ENCODE measurements at places on chromosomes 3 and 15.

- no peak for DNase-seq
These were observed 6.4 kb upstream of the GATM start for GRCh38 chr15:45384700-45385099.

DNA sequence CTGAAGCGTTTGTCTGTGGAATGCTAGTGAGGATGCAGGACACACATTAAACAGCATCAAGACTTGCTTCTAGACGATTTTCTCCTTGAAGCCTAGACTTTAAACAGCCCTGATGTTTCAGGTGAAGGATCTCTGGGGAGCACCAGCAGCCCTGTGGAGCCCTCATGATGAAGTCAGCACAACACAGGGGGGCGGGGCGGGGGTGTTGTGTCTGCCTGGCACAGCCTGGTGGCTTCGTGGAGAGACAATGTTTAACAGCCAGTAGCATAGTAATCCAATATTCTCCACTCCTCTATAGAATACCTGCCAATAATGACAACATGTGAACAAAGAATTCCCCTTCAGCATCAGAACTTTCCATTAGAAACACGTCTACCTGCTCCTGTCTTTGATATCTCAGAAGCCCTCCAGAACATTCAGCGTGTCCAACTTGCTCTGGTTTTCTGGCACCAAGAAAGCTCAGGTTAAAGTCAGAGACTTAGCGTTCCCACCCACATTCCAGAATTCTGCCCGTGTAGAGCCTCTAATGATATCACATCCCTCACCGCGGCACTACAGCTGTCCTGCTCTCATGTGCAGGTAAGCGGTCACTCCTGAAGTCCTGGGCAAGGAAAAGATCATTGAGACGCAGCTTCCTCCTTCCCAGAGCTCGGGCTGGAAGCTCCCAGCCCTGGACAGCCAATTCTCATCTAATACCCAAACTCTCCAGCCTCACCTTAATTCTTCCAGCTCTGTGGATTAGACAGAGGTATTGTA lies 98.0 kb downstream of the ATP10A start:
- no peak for DNase-seq

GRCh38 chr15:81292523-81293001 lies 31.4 kb downstream of the STARD5 start:
- no peak for DNase-seq

- DNase-seq = no peak
These were observed 8.5 kb downstream of the TGFBR2 start for GRCh38 chr3:30614943-30615342.

- no peak for DNase-seq
These were observed 464 bp upstream of the MRPS25 start for GRCh38 chr3:15065550-15066007.

GRCh38 chr15:69962561-69962960 lies 135.2 kb downstream of the TLE3 start:
- DNase-seq = no peak

- DNase-seq = no peak
These were observed 167.6 kb downstream of the ABHD5 start for GRCh38 chr3:43858294-43858701.

- no peak for DNase-seq
These were observed 88.3 kb upstream of the UBE3A start for GRCh38 chr15:25527118-25527517.

DNA sequence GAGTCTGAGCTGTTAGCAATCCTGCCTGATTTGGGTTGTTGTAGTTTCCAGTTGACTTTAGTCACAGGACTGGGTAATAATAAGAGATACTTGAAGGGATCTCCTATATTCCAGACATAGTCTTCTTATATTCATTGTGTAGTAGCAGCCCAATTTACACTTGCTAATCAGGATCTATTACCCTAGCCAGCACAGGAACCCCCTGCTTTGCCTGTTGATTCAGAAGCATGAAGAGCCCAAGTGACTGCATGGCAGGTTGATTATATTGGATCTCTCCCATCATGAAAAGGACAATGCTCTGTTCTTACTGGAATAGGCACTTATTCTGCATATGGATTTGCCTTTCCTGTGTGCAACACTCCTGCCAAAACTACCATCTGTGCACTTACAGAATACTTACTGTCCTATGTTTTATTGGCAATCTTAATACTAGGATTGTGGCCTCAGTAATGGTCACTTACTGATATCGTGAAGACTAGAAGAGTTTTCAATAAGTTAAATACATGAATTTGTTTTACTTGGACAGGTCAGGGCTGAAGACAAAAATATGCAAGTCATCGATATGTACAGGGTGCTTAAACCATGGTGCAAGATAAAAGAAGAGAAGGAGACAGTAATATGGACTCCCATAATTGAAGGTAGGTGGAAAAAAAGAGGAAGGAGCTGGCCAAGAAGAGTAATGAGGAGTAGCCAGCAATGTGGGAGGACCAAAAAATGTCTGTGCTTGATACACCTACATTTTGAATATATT lies 304.1 kb downstream of the MCTP2 start:
- no peak for DNase-seq

DNA sequence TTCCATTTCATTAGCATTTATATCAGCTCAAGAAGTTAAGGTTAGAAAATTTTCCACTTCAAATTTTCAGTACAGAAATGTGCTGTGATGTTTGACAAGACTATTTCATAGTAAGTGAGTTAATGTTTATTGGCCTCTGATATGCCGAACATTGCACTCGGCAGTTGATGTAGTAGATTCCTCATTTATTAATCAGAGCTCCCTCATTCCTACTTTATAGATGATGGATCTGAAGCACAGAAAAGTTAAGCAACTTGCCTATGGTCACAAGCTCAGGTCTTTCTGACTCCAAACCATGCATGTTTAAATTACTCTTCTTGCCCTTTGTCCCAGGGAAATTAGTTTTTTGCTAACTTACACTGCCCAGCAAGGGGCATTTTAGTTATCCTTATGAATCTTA lies 92.0 kb downstream of the ATG7 start:
- DNase-seq = no peak

DNA sequence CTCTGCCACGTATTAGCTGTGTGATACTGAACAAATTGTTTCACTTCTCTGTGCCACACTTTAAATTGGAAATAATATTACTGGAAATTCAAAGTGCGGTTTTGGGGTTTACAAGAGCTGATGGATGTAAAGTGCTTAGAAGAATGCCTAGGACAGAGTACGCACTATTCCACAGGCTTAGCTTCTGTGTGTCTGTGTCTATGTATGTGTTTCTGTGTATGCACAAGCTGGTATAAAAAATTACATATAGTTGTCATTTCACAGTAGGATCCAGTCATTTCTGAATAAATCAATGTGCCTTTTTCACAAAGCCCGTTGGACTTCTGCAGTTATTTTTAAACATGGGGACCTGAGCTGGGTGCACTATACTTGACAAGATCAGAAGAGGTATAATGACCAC lies 370.4 kb downstream of the TUSC7 start:
- DNase-seq = no peak

DNA sequence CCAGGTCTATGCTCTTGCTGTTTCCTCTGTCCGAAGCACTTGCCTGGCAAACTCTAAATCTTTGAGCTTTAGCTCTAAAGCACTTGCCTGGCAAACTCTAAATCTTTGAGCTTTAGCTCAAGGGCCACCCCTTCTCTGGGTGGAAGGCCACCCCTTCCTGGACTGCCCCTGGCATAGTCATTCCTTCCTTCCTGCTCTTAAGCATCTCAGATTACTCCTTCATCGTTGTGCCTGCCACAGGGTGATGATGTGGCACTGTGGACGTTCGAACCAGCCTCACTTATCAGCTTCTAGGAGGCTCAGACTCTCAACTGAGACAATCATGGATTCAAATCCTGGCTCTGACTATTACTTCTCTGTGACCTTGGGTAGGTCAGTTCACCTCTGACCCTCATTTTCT lies 10.5 kb upstream of the CRABP1 start:
- DNase-seq = no peak

- no peak for DNase-seq
These were observed 57.2 kb downstream of the MB21D2 start for GRCh38 chr3:192860454-192860853.

GRCh38 chr15:35141743-35142471 lies 56.8 kb upstream of the NANOGP8 start:
- no peak for DNase-seq

DNA sequence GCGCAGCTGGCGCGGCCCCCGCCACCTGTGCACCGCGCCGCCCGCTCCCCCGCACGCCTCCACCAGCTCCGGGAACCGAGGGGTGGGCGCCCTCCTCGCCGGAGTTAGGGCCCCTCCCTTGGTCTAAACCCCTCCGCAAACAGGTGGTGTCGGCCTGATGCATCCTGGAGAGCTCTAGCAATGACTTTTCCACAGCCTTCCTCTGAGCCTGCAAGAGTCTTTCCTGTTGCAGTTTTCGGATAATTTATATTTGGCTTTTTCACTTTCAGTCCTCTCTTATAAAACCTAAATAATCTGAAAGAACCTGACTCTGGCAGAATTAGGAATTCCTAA lies 334 bp upstream of the IGSF11 start:
- no peak for DNase-seq

- DNase-seq = peak; percentile 49
These were observed 957 bp downstream of the ADCY5 start for GRCh38 chr3:123447749-123448517.

- DNase-seq = peak; percentile 44
These were observed 654 bp upstream of the C3orf38 start for GRCh38 chr3:88149101-88149508.

- no peak for DNase-seq
These were observed 5.4 kb downstream of the TGFBR2 start for GRCh38 chr3:30611613-30612436.

GRCh38 chr3:194337965-194338753 lies 13.0 kb downstream of the CPN2 start:
- no peak for DNase-seq

- no peak for DNase-seq
These were observed 15.8 kb upstream of the CYP11A1 start for GRCh38 chr15:74383286-74383685.

DNA sequence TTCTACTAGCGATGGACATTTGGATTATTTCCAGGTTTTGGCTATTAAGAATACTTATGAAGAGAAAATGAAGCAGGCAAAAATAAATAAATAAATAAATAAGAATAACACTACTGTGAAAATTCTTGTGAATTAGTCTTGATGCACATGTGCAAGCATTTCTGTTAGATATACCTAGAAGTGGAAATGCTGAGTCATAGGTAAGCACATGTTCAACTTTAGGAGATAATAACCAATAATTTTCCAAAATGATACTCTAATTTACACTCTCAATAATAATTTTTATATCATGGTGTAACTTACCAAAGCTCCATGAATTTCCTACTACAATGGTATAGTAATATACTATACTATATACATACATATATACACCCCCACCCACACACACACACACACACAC lies 23.4 kb downstream of the EMC4 start:
- DNase-seq = no peak

DNA sequence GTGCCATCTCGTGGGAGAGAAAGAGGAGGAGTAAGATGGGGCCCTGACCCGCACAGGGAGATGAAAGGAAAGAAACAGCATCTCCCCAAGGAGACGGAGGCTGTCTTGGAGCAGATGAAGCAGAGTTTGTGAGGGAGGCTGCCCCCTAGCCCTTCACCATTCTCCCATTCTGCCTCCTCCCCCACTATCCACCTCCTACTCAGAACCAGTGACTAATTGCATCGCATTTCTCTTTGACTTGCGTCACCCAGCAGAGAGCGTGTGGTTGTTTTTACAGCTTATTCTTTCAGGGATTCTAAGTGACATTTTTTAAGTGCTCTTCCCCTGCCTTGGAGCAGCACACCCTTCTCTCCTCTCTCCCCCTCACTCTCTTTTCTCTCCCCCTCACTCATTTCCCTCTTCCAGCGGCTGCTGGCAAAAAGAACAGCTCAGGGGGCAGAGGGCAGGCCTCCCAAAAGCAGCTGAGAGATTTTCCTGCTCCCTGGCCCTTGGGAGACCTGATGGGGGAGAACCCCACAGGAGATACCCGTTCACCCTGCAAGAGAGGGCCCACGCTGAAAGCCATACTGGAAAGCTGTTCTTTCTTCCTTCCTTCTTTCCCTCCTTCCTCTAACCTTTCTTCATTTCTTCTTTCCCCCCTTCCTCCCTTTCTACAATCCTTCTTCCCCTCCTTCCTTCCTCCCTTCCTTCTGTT lies 91.8 kb downstream of the MRPL46 start:
- DNase-seq = no peak

DNA sequence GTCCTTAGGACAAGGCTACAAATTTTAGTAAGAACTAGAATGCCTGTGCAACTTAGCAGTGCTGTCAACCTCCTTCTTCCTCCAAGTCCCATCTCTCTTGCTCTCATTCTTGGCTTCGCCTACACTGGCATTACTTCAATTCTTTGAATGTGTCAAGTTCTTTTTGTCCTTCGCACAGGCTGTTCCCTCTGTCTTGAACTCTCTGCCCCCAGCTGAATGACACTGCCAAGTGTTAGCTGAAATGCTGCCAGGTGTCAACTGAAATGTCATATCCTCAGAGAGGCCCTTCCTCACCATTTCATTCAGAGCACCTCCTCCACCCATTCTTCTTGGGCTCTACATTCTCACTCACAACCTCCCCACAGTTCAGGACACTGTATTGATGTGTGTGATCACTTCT lies 48.8 kb upstream of the PSMD6 start:
- no peak for DNase-seq

GRCh38 chr3:65953881-65954733 lies 84.6 kb downstream of the MAGI1 start:
- DNase-seq = no peak

DNA sequence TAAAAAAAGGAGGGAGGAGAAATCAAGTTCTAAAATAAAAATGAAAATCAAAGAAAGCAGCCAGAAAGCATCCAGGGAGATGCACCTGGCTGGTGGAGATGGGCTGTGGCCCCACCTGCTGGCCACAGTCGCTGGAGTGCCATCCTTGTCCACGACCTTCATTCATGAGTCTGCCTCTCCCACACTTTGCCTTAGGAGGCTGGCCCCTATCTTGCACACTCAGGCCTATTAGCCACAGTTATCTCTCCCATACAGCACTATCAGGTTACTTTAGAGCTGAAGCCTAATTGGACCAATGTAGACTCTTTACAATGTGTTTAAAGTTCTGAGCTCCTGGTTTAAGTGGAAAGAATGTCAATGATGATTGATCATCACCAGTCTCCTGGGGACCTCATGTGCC lies 392.0 kb upstream of the RORA start:
- peak; percentile 77 for DNase-seq

All from NCI-H1105 treated with DMSO at 0.1 percent for 48 hours (cell line).